ENCODE measurements at places on chromosomes 5 and 9. TPM values are rescaled to one million over a fixed set of nuclear protein-coding genes. Genes with fewer than 3 reads are reported as not detected.

Gene NR5A1
- total RNA-seq: 0.30 TPM

Gene AGXT2
- total RNA-seq: not detected

Gene WHRN
- 10.6 TPM for total RNA-seq

Gene HACD4
- total RNA-seq: 0.42 TPM

Gene TIMD4
- not detected for total RNA-seq

Gene GPR21
- total RNA-seq: not detected

Gene MELK
- total RNA-seq: 71.4 TPM

Gene LCN10
- 0.76 TPM for total RNA-seq

DNA sequence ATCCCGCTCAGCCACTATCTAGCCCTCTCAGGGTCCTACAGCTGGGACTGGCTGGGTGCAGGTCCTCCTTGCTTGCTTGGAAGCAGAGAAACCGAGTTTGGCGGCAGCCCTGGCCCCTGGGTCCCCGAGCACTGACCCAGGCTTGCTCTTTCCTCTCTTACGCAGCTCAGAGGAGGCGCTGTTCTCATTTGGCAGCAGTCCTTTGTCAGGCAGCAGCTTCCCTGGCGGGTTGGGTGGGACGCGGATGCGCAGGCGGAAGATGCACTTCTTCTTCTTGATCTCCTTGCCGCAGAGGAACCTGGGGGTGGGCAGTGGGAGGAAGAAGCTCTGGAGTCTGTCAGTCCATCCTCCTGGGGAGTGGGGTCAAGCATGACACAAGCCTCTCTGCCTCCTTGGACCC lies 14.5 kb downstream of the PHF19 start:
- peak; percentile 67 for DNase-seq

DNA sequence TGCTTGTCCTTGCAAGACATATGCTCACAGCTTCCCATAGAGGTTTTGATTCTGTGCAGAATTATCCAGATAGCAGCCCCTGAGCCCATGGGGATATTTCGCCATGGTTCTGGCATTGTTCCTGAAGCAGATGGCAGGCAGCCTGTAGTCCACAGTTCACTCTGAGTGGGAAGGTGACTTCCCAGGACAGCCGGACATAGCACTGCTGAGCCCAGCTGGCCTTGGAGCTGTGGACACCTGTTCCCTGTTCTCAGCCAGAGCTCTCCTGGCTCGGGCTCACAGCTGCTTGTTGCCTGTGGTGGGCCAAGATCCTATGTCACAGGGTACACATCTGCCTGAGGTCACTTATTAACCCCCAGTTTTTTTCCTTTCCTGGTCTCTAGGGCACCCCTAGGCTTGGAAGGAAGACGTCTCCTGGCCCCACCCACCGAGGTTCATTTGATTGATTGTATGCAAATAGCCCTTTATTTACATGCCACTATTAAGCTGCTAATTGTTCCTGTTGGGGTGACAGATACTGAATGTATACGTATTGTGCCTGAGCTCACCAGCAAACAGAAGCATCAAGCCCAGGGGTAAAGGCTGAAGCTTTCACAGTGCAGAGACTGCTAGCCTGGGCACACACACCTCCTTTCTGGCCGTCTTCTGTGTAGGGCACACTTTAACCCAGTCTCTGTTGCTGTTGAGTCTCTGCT lies 96.6 kb upstream of the DMRT1 start:
- DNase-seq: no peak

DNA sequence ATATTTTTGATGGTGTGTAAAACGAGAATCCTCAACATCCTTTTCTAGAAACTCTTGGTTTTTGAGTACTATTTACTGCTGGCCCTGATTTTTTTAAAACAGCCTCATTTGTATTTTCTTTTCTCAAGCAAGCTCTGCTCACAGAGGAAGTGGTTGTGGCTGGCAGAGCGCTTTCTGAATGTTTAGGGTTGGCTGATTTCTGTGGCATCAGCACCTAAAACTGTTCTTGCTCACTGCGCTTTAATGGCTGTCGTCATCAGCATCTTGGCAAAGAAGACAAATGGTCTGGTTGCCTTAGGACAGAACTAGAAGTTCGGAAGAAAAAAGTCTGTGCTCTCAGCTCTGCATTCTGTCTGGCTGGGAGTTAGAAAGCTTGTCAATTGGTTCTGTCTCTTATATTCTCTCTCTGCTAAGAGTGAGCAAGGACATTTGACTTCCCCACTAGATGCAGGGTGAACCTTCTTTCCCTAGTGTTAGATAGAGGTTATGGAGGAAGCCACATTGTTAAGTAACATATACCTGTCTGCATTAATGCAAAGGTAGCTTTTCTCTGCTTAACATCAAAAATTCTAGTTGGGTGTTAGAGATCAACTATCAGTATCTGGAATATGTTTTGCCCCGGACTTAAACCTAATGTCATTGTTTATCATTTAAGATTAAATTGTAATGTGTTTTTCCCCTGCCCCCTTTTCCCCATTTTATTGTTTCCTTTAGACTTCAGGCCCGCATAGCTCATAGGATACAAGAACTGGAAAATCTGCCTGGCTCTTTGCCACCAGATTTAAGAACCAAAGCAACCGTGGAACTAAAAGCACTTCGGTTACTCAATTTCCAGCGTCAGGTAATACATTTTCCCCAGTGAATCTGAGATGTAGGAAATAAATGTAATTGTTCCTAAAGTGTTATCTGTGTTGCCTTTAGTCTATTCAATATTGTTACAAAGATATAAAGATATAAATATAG lies 39.0 kb downstream of the SMARCA2 start:
- no peak for DNase-seq

GRCh38 chr5:157607371-157608161 lies 32.0 kb upstream of the ADAM19 start:
- DNase-seq: no peak

DNA sequence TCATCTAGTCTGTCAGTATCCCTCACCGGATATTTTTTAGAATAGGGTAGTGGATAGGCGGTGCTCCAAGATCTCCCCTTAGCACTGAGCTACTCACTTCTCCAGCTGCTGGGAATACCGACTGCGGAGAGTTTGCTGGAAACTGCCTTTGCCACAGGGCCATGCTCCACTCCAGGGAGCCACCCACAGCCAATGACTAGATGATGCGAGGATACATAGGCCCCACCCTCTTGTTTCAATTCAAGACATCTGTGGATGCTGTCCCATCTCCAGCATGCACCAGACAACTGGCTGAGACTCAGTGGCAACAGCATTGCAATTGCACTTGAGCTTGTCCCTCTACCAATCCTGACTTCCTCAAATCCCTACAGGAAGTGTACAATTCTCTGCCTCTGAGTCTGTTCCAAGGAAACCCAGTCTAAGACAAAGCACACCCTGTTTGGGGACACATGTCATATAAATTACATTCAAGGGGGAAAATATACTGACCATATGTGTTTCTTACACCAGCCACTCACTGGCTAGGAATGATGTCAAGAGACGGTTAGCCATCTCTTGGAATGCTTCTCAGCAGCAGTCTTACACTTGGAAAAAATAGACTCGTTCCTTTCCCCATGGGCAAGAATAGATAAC lies 312.6 kb upstream of the KIF2A start:
- DNase-seq: no peak

DNA sequence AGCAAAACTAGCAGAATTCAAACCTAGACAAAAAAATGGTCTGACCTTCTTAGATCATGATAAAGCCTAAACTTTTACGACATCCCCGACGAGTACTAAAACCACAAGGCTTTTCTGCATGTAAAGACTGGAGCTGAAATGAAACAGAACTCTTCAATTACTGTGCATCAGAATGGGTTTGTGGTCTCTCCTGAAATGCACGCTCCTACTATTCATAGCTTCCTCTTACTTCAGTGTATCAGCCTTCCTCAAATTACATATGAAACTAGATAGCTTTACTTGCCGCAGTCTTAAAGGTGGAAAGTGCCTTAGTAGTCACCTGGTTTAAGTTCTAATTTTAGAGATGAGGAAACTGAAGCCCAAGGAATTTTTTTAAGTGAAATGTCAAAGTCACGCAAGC lies 24.6 kb upstream of the MED10 start:
- no peak for DNase-seq

GRCh38 chr5:151680944-151681427 lies 5.7 kb downstream of the SPARC start:
- no peak for DNase-seq

GRCh38 chr5:9265441-9266287 lies 280.2 kb downstream of the SEMA5A start:
- DNase-seq: peak; percentile 5

GRCh38 chr5:180649297-180650039 lies at the start of gene FLT4:
TSS of gene FLT4 (minus strand) at chr5:180649600. CDS start at chr5:180649545, 55 bp downstream.
- DNase-seq: peak; percentile 93

GRCh38 chr5:97553604-97554452 lies 370.8 kb upstream of the RIOK2 start:
- no peak for DNase-seq

DNA sequence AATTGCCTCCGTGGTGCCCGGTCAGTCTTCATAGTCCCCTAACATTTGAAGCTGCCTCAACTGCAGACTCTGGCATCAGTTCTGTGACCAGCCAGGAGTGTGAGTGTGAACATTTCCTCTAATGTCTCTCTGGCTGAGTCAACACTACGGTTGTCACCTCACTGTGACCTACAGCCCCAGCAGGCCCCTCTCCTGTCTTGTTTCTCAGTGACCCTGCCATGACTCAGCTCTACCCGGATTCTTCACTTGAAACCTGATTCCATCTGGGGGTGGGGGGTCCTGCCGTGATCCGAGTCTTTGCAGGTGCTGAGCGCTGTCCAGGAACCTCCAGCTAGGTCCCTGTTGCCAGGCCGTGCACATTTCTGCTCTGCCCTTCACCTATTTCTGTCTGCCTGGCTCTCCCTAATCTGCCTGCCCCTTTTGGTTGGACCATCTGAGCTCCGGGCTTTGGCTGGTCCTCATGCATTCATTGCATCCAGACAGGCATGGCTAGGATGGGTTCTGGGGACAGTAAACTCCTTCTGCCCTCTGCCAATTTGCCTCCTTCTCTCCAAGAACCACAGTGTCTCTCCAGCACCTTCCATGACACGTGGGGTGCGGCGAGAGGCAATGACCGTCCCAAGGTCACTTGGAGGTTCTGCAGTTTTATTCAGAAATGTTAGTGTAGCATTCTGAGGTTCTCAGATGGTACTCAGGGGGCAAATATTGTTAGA lies 24.2 kb downstream of the STC2 start:
- peak; percentile 86 for DNase-seq

- peak; percentile 23 for DNase-seq
Measured at GRCh38 chr5:25020454-25020853, 375.7 kb upstream of the CDH10 start.

DNA sequence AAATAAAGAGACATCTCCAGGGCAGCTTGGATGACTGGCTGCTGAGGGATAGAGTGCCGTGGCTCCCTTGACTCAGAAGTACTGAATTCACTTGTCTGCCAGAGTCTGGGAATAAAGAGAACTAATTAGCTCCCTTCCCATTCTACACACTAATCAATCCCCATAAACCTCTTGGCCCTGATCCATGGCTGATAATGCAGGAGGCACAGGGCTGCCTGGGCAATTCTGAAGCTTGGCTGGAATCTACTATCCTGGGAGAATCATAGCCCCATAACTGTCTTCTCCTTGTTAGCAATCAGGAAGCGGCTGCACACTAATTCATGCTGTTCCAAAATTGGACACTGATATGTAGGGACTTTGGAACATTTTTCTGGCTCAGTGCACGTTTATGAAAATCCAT lies 197.7 kb downstream of the PTTG1 start:
- DNase-seq: no peak

DNA sequence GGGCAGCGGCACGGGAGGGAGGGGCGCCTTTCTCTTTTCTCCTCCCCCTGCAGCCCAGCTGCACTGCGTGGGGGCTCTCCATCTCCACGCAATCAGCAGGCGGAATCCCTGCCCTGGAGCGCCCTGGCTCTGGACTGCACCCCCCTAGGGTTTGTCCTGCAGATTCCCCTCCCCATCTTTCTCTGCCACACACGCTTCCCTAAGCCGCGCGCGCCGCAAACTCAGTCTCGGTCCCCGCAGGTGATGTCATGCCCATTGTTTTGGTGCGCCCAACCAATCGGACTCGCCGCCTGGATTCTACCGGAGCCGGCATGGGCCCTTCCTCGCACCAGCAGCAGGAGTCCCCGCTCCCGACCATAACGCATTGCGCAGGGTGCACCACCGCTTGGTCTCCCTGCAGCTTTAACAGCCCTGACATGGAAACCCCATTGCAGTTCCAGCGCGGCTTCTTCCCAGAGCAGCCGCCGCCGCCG lies at the start of gene KCNN2:
Gene KCNN2, plus strand, starts transcription at position 347 of the 473 bp plus-strand sequence. Its CDS starts 70 bp downstream, at position 417.
- peak; percentile 88 for DNase-seq

- DNase-seq: no peak
Measured at GRCh38 chr5:112036206-112036605, 279.2 kb upstream of the NREP start.

DNA sequence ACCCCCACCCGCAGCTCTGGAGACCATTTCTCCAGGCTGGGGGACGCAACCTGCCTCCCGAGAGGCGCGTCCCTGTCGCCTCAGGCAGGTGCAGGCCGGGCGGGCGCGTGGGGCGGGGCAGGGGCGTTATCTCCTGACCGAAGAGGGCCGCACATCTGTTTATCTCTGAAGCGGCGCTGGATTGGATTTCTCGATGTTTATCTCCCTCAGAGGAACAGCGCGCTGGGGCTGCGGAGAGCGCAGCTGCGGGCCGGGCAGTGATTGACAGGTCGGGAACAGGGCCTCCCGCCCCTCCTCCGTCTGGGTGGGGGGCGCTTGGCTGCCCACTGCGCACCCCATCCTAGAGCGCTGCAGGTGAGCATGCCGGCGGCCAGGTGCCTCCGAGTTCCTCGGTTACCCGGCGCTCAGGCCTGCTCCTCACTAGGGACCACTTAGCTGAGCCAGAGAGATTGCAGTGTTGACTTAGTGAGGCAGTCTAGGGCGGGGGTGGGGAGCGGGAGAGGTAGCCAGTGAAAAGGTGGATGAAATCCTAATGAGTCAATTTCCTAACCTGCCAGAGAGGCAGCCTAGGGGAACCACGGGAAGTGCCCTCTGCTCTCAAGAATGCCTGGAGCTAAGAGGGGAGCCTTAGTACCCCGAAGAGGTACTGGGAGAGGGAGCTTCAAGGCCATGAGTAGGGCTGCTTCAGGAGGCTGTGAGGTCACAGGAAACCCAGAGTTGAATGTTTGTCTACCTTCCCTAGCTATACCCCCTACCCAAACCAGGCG lies 39.6 kb upstream of the TIFAB start:
- DNase-seq: peak; percentile 83

- DNase-seq: no peak
Measured at GRCh38 chr5:146341854-146342253, 3.2 kb downstream of the POU4F3 start.

GRCh38 chr5:150904479-150905311 lies at the start of gene ZNF300:
TSS of gene ZNF300 (minus strand) at chr5:150904980. CDS start at chr5:150903155, 1,825 bp downstream.
- DNase-seq: peak; percentile 77
